ENCODE measurements at places on chromosomes 12 and 14.

DNA sequence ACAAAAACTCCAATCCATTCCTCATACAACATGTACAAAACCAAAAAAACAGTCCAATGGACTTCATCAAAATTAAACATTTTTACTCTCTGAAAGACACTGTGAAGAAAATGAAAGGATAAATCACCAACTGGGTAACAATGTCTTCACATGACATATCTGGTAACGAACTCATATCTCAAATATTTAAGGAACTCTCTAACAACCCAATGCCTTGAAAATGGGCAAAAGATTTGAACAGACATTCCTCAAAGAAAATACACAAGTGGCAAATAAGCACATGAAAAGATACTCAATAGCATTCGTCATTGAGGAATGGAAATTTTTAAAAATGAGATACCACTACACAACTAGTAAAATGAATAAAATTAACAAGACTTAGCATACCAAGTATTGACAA lies 198.7 kb upstream of the RASSF8 start:
- no peak for DNase-seq

GRCh38 chr14:22928237-22929103 lies 706 bp downstream of the PRMT5 start:
- DNase-seq, result no peak

GRCh38 chr14:60114881-60115280 lies 23.2 kb downstream of the PCNX4 start:
- DNase-seq, result no peak

DNA sequence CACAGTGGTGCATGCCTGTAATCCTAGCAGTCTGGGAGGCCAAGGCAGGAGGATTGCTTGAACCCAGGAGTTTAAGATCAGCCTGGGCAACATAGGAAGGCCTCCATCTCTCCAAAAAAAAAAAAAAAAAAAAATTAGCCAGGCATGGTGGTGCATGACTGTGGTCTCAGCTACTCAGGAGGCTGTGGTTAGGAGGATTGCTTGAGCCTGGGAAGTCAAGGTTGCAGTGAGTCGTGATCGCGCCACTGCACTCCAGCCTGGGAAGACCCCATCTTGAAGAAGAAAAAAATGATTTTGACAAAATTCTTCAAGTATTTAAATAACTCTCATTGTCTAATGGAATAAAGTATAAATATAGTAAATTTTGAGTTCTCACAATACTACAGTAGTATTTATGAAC lies 219.2 kb upstream of the SSTR1 start:
- no peak for DNase-seq

DNA sequence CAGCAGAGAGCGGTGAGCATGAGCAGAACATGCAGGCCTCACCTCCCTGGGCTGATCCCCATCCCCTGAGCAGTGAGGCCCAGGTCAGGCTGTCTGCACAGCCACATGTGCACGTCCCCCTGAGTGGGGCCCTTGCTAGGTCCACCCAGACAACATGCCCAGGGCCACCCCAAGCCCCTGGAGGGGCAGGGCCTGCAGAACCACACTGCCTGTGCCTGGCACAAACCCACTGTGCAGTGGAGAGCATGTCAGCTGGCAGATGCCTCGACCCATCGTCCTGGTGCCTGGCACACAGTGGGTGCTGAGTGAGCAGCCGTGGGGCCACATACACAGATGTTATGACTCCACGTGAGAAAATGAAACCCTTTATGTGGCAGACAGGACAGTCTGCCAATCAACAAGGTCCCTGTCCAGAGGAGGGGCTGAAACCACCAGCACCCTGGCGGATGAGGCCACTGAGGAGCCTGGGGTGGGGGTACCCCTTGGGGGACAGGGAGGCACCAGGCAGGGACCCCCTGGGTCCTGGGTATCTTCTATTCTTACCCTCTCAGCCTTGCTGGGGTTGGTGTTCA lies 8.3 kb downstream of the ANHX start:
- DNase-seq, result no peak

GRCh38 chr14:77133720-77134338 lies 7.8 kb downstream of the ZDHHC22 start:
- peak; percentile 95 for DNase-seq

DNA sequence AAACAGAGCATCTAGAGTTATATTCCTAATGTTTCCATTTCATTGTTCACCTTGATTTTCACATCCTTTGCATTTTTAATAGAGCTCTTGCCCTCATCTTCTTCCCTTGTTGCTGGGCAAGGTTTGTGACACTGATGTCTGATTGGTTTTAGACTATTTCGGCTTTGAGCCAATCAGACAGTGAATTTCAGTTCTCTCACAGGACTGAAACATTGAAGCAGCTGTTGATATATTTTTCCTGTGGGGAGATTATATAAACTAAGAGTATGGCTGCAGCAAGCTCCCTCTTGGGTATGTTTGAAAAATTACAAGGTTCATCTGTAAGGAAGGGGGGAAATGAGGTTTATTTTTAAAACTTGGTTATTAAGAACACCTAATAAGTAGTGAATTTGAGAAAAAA lies 51.2 kb downstream of the ATF7IP start:
- peak; percentile 52 for DNase-seq

- no peak for DNase-seq
These were observed 17.7 kb upstream of the HNF1A start for GRCh38 chr12:120960657-120961056.

- DNase-seq, result peak; percentile 2
These were observed 1.3 kb upstream of the CACNA2D4 start for GRCh38 chr12:1919763-1920162.

- DNase-seq, result no peak
These were observed 32.7 kb downstream of the ANAPC7 start for GRCh38 chr12:110370732-110371231.
